ENCODE measurements at places on chromosomes 6 and 20.

GRCh38 chr6:154792761-154793160 is 59.5 kb downstream of the SCAF8 start:
- no peak for DNase-seq

DNA sequence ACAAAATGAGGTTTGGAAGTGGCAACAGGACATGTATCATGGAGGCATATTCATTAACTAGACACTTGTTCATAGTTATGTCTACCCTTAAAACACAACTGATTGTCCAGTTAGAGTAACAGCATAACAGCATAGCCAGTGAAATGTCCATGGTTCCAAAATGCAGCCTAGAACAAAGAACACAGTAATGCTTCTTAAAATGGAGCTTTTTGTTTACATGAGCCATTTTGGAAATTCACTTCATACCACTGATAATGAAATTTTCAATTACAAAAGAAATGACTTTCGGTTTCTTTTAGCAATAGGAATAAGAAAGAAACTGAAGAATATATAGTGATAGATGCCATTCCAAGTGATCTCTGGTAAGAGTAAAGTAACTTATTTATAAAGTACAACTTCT is 111.1 kb upstream of the DST start:
- no peak for DNase-seq

- DNase-seq, result no peak
Observed at GRCh38 chr6:65081756-65082155, 625.3 kb downstream of the EYS start.

- no peak for DNase-seq
Observed at GRCh38 chr6:71544028-71544427, 255.4 kb downstream of the OGFRL1 start.

DNA sequence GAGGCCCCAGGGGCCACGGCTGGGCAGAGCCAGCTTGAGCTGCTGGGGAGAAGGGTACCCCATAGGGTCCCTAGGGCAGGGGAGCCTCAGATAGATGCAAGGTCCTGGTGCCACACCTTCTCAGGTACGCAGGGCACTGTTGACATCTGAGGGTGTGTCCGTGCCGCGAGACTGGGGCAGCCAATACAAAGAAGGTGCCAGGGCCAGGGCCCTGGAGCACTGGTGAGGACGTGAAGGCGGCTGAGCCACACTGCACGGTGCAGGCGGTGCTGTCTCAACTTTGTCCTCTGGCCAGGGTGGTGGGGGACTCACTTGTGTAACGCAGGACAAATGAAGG is 649 bp upstream of the LRRC73 start:
- no peak for DNase-seq

DNA sequence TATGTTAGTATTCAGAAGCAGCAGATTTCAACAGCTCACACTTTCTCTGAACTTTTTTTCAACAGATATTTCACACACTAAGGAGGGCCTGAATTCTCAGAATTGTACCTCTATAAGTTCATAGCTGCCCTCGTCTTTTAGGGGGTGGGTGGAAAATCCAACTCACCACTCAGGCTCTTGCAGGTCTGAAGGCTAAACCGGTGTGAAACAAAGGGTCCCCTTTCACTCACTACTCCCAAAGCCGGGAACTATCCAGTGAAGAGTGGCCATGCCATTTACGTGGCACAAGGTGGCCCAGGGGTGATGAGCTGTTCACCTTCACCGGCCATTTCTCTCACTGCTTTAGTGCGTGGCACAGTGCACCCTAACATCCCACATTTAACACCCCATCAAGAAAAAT is 24.2 kb downstream of the TBC1D7 start:
- DNase-seq, result no peak

GRCh38 chr6:28351087-28351486 is 1.3 kb downstream of the ZKSCAN3 start:
- no peak for DNase-seq

All from activated CD4-positive, alpha-beta T cell treated with anti-CD3 and anti-CD28 coated beads for 24 hours (primary cell).